ENCODE measurements at places on chromosomes 6 and 20.

- no peak for DNase-seq
These were observed 154.7 kb downstream of the ARHGAP18 start for GRCh38 chr6:129555206-129555832.

GRCh38 chr6:15026832-15027231, 219.0 kb upstream of the JARID2 start:
- DNase-seq = peak; percentile 24

- DNase-seq = no peak
These were observed 140.4 kb downstream of the JARID2 start for GRCh38 chr6:15386110-15386755.

DNA sequence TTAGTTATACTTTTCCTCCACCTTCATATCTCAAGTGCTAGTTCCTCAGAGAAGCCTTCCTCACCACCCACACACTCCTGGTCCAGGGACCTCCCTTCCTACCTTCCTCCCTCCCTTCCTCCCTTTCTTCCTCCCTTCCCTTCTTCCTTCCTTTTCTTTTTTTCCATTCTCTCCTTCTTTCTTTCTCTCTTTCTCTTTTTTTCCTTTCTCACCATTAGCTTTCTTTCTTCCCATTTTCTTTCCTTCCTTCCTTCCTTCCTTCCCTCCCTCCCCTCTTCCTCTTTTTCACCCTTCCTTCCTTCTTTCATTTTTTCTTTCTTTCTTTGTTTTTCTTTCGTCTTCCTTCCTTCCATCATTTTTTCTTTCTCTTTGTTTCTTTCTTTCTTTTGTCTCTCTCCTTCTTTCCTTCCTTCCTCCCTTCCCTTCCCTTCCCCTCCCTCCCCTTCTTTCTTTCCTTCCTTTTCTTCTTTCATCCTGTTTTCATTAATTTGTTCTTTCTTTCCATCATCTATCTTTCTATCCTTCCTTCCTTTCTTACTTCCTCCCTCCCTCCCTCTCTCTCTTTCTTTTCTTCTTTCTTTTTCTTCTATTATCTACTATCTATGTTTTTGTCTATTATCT, 416.0 kb downstream of the PLCB1 start:
- no peak for DNase-seq

- DNase-seq = no peak
These were observed 17.4 kb downstream of the ADGRF4 start for GRCh38 chr6:47715782-47716181.

- DNase-seq = no peak
These were observed 358.3 kb downstream of the PAX1 start for GRCh38 chr20:22063753-22064152.

DNA sequence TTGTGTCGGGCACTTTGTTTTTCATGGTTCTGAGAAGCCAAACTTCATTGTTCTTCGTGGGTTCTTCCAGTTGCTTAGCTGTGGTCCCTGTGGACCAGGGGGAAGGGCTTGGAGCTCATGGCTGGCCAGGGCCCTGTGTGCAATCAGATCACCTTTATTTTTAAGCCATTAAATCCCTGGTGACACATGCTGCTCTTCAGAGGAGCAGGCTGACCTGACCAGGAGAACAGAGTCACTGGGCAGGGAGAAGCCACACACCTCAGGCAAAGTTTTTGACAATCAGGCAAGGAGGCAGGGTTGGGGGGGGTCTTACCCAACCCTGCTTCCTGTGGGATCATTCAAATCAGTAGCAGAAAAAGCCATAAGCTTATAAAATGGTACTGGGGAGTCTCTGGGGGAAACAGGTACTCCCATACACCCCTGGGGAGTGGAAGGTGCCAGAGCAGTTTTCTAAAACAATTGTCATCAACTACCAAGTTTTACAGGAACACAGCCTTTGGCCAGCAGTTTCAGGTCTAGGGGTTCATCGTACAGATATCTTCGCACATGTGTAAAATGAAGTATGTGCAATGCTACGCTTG, 37.0 kb upstream of the PREX1 start:
- DNase-seq = no peak

DNA sequence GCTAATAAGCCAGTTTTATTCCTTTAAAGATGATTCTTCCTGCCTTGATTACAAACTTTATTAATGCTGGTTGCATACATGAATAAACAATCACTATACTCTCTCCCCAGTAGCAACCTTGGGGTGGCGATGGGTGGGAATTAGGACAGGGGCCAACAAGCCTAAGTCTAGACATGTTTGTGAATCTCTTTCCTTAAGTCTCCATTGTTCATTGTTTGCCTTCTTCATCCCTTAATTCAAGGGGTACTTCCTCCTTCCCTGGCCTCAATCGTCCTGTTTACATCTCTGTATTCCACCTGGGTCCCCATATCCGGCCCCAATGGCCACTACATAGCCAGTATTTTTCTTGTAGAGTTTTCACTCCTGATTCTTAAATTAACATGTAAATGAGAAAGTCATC, 66.0 kb downstream of the ARHGAP18 start:
- no peak for DNase-seq

- DNase-seq = no peak
These were observed 4.1 kb downstream of the CST7 start for GRCh38 chr20:24953209-24953575.

GRCh38 chr6:21150667-21151066, 442.9 kb upstream of the SOX4 start:
- no peak for DNase-seq

DNA sequence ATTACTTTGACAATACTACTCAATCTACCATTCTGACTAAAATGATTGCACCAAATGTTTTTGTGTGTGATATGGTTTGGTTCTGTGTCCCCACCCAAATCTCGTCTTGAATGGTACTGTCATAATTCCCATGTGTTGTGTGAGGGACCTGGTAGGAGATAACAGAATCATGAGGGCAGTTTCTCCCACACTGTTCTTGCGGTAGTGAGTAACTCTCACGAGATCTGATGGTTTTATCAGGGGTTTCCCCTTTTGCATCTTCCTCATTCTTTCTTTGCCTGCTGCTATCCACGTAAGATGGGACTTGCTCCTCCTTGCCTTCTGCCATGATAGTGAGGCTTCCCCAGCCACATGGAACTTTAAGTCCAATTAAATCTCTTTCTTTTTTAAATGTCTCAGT, 20.8 kb downstream of the SYCP2 start:
- no peak for DNase-seq

GRCh38 chr6:10556589-10556988, 35.4 kb downstream of the GCNT2 start:
- DNase-seq = no peak

DNA sequence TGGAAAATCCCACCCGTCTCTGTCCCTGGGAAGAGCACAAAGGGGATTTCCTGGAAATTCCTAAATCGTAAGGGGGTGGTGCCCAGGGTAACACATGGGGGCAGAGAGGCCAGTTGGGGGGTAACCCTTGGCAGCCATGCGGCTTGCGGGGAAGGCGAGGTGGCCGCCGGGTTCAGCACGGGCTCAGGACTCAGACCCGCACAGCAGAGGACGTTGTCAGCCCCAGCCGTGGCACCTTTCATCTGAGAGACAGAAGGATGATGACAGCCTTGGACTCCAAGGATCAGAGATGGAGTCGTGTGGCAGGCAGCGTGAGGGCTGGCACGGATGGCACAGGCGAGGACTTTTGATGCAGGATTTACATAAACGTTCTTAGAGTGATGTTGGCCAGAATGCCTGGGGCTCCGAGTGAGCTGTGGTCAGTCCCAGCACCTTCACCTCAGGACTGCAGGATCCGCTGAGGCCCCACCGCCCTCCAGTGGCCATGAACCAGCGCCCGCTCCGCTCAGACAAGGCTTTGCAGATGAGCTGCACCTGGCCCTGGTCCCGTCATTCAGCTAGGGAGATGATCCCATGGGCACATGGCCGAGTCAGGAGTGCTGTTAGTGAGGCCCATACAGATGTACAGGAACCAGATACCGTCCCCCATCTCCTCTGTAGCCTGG, 190.3 kb downstream of the TAF4 start:
- no peak for DNase-seq

DNA sequence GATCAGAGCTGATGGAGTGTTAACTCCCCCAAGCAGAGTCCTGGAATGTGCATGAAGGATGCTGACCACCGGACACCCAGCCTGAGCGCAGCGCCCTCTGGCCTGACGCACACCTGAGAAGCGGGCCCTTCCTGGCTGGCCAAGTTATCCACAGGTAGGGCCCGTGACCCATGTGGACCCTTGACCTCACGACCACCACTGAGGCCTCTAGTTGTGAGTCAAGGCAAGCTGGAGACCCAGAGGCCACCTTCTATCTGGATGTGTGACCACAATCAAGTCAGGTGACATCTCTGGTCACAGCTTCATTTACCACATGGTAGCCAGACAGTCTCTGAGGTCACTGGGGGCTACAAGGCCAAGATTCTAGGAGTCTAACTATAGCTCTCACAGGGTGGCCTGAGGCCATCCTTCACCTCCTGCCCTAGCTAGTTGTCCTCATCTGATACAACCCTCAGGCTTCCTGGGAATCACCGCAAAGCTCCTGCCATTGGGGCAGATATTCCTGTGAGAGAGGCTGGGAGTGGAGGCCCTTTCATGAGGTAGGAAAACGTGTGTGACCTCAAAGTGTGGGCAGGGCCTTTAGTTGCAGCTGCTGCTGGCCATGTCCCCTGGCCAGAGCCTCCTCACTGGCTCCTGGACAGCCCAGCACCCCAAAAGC, 53.1 kb downstream of the DSTN start:
- DNase-seq = no peak

- DNase-seq = no peak
These were observed 71.9 kb downstream of the TBC1D7 start for GRCh38 chr6:13256266-13257001.

DNA sequence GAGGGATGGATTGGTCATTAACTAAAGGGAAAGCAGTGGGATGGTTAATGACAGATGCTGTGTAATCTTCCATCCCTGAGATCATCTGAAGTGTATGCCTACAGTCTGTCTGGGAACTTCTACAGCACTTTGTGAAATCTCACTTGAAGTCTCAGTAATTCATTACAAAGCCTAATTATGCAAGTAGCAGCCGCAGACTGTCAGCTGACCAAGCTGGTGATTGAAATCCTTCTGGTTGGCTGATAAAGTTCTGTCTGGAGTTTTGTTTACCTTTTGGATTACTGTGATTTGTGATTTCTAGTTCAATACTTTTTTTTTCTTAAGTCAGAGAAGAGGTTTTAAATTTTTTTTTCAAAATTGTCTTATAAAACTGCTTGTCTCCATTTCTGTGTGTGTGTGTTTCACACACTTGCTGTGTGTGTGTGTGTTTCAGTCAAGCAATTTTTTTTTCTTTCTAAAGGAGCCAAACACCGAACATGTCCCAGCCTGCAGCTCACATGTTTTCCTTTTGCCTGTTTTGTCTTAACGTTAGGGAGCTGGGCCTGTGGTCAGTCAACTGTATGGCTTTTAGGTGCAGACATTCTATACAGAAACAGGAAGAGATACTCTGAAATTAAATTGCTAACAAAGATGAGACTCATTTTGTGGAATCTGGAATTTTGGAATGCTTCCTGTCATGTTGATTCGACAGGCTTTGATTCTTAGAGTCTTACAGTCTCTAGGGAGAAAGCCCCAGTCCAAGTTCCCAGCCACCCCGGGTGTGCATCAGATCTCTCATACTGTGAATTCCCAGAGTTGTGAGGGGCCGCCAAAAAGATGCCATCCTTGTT, 28.5 kb upstream of the ADGRF4 start:
- DNase-seq = no peak
